ENCODE measurements at places on chromosomes 12 and 14.

GRCh38 chr14:105091517-105092170, 26.4 kb upstream of the GPR132 start:
- no peak for DNase-seq

- no peak for DNase-seq
These were observed 52.6 kb upstream of the MMP17 start for GRCh38 chr12:131775392-131776236.

DNA sequence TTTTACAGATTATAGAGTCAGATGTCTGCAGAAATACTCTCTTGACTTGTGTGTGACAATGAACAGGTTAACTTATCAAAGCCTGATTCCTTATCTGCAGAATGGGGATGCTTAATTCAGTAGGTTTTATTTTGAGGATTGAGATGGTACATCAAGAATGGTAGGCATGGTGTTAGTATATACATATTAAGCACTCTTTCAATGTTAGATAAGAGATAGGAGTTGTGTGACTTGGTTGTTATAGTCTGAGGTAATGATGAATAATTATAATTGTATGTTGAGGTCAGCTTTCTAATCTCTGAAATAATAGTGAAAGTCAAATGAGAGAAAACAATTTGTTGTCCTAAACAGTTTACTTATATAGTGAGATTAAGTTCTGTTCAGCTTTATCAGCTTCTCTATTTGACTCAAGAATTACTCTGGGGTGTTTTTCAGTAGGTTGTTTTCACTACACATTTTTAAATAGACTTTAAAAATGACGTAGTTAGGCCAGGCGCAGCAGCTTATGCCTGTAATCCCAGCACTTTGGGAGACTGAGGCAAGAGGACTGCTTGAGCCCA, 11.9 kb downstream of the PALS1 start:
- no peak for DNase-seq

- no peak for DNase-seq
These were observed 359.5 kb downstream of the CACNA1C start for GRCh38 chr12:2412305-2412643.

DNA sequence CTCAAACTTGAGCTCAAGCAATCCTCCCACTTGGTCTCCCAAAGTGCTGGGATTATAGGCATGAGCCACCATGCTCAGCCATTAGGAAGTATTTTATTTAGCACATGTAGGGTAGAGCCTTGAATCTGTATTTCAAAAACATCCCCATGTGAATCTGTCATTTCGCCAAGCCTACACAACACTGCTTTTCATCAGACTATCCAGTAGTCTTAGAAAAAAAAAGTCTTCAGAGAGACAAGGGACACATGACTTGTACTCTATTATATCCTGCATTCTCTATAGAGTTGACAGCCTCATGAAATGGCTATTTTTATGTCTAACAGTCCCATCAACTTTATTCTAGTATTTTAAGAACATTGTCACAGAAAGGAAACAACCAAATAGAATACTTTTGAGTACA, 35.4 kb downstream of the TM7SF3 start:
- DNase-seq, result no peak

GRCh38 chr14:81637639-81638038, 104.0 kb upstream of the SEL1L start:
- no peak for DNase-seq

All from stimulated activated CD8-positive, alpha-beta memory T cell treated with anti-CD3 and anti-CD28 coated beads, Interleukin-4, amount 100 ng/mL, for 4 hours (primary cell).